ENCODE measurements at places on chromosomes 2 and 18.

DNA sequence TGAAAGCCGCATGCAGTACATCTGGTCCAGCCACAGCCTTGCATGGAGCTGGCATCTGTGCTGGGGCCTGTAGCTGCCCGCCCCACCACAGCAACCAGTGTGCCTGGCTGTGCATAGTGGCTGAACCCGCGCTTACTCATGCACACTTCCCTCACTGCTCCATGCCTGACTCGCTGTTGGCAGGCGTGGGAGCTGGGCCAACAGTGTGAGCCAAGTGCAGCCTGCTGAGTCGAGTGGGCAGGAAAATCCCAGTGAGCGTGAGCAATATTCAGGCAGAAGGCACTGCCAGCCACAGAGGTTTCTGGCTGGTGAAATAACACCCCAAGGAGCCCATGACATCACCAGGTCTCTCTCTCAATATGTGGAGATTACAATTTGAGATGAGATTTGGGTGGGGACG is 1674.1 kb upstream of the TMEFF2 start:
- DNase-seq: no peak

GRCh38 chr18:25896178-25896780 is 194.1 kb downstream of the SS18 start:
- DNase-seq: no peak

GRCh38 chr2:232483923-232484627 is 3.6 kb downstream of the ECEL1 start:
- DNase-seq: no peak

GRCh38 chr2:165044505-165045303 is 89.4 kb upstream of the SLC38A11 start:
- no peak for DNase-seq

- no peak for DNase-seq
Measured at GRCh38 chr2:222024932-222025880, 273.6 kb downstream of the PAX3 start.

DNA sequence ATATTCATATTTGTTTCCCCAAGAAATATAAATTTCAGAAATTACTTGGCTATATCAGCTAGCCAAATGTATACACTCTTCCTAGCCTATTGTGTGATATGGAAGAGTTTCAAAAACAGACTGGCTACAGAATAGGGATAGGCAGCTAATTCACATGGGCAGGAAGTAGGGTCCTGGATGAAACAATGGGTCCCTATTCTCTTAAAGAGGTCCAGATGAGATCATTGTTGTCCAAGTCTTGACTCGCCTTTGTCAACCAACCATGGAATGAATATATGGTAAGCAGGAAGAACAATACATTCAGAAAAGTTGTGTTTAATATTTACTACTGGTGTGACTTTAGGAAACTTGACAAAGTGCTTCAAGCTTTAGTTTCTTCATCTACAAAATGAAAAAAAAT is 319.9 kb downstream of the NBAS start:
- DNase-seq: no peak

DNA sequence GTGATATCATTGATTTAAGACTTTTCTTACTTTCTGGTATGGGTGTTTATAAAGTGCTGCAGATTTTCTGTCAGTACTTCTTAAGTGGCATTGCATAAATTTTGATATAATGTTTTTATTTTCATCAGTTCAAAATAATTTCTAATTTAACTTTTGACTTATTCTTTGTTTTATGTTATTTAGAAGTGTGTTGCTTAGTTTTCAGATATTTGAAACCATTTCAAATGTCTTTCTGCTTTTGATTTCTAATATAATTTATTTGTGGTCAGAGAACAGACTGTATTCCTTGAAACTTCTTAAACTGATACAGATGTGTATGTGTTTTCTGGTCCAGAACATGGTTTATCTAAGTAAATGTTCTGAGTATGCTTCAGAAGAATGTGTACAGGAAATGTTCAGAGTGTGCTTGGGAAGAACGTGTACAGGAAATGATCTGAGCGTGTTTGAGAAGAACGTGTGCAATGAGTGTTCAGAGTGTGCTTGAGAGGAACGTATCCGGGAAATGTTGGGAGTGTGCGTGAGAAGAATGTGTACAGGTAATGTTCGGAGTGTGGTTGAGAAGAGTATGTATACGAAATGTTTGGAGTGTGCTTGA is 265.7 kb upstream of the HS6ST1 start:
- no peak for DNase-seq

GRCh38 chr2:175004730-175004979 is 526 bp downstream of the CHN1 start:
- no peak for DNase-seq

GRCh38 chr2:204116159-204116792 is 179.7 kb downstream of the ICOS start:
- no peak for DNase-seq

- DNase-seq: no peak
Measured at GRCh38 chr2:30192314-30192713, 39.0 kb upstream of the LBH start.

DNA sequence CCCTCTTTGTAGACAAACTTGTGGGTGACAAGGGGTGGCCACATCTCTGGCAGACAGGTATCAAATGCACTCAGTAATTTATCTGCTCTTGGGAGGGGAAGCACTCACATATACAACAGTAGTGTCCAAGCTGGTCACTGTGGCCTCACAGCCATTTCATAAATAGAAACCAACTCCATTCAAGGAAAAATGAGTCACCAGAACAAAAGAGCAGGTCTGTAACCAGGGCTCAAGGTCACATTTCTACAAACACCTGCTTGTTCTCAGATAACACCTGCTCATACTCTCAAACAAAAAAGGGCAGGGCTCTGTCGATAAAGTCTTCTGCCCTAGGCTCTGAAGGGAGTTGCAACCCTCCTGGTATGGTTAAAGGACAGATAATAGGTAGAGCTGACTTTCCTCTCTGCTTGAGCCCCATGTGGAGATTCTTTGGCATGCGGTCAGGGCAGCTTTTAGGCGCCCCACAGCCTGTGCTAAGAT is 459.0 kb downstream of the BCL11A start:
- no peak for DNase-seq

DNA sequence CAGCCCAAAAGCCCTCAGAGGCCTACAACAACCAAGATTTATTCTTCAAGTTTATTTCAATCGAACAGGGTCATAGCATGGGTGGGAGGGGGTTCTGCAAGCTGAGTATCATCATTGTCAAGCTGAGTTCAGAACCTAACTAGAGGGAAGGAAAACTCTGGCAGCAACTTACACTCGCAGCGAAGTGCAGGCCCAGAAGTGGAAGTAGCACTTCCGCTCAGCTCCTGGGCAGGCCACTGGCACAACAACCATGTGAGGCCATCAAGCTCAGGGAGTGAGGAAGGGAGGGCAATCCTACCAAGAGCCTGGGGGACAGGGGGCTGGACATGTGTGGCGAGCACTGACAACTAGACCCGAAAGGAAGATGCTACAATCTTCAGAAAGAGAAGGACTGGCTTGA is 4.8 kb downstream of the UXS1 start:
- no peak for DNase-seq

DNA sequence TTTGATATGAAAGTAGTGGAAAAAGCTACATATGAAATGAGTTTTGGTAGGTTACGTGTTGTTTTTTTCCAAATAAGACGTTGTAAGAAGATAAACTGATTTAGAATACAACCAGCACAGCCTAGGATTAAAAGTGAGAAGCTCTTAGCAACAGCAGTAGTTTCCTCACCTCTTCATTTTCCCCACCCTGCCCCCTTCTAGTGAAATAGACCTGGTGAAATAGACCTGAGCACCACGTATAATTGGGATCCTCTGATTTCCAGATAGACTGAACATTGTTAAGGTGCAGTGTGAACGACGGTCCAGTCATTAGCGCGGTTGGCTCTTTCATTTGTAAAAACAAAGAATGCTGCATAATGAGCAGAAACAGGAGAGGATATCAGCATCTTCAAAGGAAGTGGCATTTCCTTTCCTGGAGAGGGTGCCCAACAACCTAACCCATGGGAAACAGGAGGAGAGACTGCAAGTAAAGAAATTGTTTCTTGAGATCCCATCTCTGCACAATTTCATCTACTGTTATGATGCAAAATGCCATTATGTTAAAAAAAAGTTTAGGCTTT is 114.3 kb downstream of the FIGN start:
- no peak for DNase-seq

DNA sequence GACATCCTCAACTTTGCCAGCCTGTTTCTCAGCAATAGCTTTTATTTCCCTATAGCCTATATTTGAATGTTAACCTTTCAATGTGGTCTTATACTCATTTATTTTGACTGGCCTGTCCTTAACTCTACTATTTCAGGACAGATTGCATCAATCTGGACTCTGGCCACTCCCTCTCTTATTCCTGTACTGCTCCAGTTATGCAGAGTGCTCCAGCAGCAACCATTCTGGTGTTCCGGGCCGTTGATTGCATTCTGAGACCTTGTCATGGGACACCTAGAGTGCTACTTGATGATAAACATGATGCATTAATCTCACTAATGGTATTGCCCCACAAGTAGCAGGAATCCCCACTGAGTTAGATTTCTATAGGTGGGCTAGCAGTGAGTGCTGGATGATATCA is 363.4 kb downstream of the LRRTM1 start:
- no peak for DNase-seq

GRCh38 chr2:148646231-148646559 is 1.6 kb downstream of the EPC2 start:
- no peak for DNase-seq

DNA sequence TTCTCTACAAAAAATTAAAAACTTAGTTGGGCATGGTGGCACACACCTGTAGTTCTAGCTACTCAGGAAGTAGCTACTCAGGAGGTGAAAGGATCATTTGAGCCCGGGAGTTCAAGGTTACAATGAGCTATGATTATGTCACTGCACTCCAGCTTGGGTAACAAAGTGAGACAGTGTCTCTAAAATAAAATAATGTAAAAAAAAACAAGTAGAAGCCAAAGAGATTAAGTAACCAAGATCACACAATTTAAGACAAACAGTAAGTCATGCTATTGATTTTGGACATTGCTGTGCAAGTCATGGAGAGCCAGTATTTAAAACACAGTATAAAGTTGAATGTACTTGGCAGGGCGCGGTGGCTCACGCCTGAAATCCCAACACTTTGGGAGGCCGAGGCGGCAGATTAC is 20.5 kb downstream of the ITSN2 start:
- no peak for DNase-seq

GRCh38 chr18:48753691-48754090 is 197.1 kb downstream of the SMAD7 start:
- DNase-seq: no peak

DNA sequence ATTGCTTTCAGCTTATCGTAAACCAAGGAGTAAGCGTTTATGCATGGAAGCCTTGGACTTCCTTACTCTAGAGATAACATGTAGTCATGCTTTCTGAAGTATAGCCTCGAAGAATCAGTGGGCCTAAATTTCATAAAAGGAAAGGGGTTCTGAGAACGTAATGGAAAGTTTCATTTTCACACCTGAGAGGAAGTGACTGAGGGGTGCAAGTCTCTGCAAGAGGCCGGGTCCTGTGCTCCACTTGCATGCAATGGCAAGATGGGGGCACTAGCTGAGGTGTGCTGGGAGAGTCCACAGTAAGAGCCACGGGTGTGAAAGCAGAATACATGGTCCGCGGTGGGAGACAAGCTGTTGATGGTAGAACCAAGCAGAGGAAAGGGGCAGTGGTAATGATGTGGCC is 36.5 kb upstream of the C1D start:
- DNase-seq: no peak

DNA sequence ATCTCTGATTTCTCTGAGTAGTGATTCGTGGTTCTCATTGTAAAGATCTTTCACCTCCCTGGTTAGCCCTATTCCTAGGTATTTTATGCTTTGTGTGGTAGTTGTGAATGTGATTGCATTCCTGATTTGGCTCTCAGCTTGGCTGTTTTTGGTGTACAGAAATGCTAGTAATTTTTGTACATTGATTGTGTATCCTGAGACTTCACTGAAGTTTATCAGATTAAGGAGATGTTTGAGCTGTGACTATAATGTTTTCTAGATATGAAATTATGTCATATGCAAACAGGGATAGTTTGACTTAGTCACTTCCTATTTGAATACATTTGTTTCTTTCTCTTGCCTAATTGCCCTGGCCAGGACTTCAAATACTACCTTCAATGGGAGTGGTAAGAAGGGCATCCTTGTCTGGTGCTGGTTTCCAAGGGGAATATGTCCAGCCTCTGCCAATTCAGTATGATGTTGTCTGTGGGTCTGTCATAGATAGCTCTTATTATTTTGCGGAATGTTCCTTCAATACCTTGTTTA is 251.9 kb upstream of the ZNF804A start:
- no peak for DNase-seq

DNA sequence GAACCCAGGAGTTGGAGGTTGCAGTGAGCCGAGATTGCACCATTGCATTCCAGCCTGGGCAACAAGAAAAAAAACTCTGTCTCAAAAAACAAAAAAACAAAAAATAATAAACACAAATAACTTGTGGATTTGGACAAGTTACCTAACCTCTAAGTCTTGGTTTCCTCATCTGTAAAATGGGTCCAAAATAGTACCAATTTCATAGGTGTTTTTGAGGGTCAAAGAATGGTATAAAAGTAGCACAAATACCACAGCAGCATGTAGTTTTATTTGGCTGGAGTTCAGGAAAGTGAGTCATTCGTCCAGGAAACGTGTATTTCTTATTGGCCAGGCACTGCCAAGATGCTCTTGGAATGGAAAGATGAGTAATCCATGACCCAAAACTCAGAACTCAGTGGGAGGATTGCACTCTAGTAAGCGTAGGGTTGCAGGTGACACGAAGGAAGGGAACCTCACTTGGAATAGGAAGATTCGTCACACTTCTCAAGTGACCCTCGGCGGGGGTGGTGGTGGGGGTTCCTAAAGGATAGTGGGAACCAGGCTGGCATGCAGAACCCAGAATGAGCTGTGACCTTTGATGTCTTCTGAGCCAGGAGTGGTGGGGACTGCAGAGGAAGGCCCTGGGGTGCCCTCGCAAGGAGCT is 24.4 kb downstream of the GRHL1 start:
- peak; percentile 14 for DNase-seq

DNA sequence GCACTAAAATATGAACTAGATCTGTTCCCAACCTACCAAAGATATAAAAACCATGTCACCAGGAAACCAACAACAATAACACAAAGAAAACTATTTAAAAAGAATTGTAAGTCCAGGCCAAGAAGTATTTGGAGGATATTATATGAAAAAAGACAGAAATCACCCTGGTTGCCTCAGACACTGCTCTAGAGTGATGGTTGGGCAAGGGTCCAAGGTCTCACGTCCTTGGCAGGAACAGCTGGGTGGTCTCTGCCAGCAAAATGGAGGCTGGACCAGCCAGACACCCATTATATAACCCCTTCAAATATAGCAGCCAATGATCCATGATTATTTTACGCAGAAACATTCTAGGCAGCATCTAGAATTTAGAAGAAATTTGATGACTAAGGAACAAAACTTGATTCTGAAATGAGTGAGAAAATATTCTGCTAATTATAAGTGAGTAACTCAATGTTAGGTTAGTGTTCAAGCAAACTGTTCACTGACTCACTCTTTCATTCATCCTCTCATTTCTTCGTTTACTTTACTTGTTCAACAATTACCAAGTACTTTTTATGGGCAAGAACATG is 35.4 kb downstream of the MRPL35 start:
- no peak for DNase-seq

- no peak for DNase-seq
Measured at GRCh38 chr2:174914853-174915760, 90.1 kb downstream of the CHN1 start.

GRCh38 chr18:35397976-35398375 is 20.8 kb upstream of the ZNF396 start:
- DNase-seq: no peak

Measured in GOT3 (cell line).